ENCODE measurements at places on chromosomes 11 and 22. TPM values are rescaled to one million over a fixed set of nuclear protein-coding genes. Genes with fewer than 3 reads are reported as not detected.
A peak's percentile ranks its signal among the peaks of the same experiment; 100 is the strongest.

DNA sequence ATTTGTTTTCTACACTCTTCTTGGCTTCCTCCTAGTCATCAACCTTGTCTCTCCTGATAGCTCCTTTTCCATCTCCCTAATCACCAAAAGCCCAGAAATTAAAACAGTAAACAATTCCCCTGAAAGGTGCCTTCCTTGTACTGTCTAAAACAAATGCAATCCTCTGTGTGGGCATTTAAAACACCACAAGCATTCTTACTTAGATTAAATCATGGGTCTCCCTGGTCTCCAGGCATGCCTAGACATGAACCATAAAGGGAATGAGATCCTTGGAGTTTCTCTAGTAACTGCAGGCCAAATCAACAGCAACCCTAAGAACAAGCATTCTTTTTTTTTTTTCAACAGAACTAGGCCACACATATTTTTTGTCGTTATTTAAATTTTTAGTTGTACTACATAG, 1.9 kb downstream of the BTG4 start:
- no peaks in the 10 kb centered on the region for H3K36me3 ChIP-seq
- DNase-seq: no peak
- H3K4me1 ChIP-seq: no peaks in the 10 kb centered on the region

DNA sequence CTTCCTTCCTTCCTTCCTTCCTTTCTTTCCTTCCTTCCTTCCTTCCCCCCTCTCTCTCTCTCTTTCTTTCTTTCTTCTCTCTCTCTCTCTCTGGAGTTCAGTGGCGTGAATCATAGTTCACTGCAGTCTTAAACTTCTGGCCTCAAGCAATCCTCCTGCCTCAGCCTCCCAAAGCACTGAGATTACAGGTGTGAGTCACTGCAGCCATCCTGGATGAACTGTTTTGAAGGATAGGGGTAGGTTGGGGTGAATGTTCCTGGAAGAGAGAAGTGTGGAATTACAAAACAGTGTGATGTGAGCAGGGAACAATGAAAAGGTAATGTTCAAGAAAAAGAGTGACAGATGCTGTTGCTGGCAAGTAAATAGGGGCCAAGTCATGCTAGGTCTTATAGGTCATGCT, 12.4 kb upstream of the PLET1 start:
- H3K4me3 ChIP-seq: no peak overlapping the region
- H3K4me1 ChIP-seq: no peaks in the 10 kb centered on the region
- H3K27ac ChIP-seq: no peak overlapping the region
- DNase-seq: no peak
- no peaks in the 10 kb centered on the region for H3K36me3 ChIP-seq
- no peaks in the 10 kb centered on the region for H3K27me3 ChIP-seq

- peaks cover 20% of the 10 kb centered on the region for H3K4me1 ChIP-seq
- peak overlapping the region; percentile 80 for H3K27ac ChIP-seq
- no peak for DNase-seq
- no peaks in the 10 kb centered on the region for H3K27me3 ChIP-seq
- peaks cover 90% of the 10 kb centered on the region for H3K36me3 ChIP-seq
- no peak overlapping the region for H3K4me3 ChIP-seq
Observed at GRCh38 chr22:26502688-26503561, 9.3 kb downstream of the TFIP11 start.

DNA sequence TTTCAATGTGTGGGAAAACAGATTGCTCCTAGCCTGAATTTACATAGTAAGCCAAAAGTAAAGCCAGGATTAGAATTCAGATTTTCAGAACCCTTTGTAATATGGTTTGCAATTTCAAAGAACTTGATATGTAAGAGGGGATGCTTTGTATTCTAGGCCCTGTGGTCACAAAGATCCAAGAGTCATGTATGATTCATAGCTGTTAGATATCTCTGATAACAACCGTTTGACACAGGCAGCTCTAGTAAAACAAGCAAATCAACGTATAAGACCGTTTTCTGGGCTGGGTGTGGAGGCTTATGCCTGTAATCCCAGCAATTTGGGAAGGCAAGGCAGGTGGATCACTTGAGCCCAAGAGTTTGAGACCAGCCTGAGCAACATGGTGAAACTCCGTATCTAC, 79.6 kb downstream of the EMSY start:
- no peak overlapping the region for H3K4me3 ChIP-seq
- peaks cover 37% of the 10 kb centered on the region for H3K36me3 ChIP-seq
- H3K27ac ChIP-seq: no peak overlapping the region

DNA sequence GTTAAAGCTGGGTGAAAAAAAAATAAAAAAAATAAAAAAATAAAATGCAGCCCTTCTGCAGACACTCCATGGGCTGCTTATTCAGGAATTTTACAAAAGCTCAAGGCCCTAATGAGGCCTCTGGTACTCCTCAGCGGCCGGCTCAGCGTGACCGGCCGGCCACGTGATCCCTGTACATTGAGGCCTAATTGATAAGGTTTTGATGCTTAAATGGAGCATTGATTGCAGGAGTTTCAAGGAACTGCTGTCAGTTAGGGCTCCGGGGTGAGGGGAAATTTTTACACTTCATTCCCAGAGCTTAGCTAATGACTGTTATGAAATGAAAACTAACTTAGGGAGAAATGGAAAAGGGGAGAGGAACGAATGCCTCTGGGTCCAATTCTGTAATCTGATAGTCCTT, 368.8 kb upstream of the KIRREL3 start:
- H3K4me3 ChIP-seq: no peak overlapping the region
- H3K4me1 ChIP-seq: no peaks in the 10 kb centered on the region

DNA sequence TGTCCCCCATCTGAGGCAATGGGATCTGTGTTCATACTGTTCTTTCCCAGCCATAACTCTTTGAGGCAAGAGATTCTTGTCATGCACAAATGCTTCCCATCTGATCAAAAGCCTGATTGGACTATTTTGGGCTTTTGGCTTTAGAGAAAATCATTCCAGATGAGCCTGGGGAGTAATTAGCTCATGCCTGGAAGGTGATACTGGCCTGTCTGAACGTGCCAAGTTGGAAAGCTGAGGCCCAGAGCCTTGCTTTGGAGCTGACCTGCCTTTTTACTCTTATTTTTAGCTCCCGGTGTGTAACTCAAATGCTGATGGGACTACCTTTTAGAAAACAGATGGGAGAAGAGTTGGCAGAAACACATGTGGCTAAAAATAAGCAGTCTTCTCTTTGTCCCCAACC, 105.0 kb downstream of the DBX1 start:
- peaks cover 24% of the 10 kb centered on the region for H3K4me1 ChIP-seq
- H3K27me3 ChIP-seq: no peaks in the 10 kb centered on the region
- H3K4me3 ChIP-seq: no peak overlapping the region
- H3K27ac ChIP-seq: peak overlapping the region; percentile 29
- peaks cover 21% of the 10 kb centered on the region for H3K36me3 ChIP-seq

DNA sequence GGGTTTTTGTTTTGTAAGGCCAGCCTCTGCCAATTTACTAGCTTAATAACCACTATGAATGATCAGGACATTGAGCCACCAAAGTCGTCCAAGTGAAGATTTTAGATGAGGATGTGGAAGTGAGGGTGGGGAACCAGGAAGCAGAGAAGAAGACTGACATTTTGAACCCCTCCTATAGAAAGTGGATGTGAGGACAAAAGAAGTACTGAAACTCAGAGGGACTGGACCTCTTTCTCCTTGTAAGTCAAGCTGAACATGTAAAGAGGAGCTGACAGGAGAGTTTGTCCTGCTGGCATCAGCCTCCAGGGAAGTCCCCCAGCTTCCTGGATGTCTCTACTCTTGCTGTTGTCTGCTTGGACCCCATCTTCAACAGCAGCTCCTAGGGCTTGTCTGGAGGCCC, 338.2 kb upstream of the NCAM1 start:
- H3K4me3 ChIP-seq: no peak overlapping the region
- H3K27me3 ChIP-seq: no peaks in the 10 kb centered on the region
- H3K4me1 ChIP-seq: no peaks in the 10 kb centered on the region

GRCh38 chr11:40274017-40274416, 1185.4 kb downstream of the LRRC4C start:
- H3K27ac ChIP-seq: no peak overlapping the region
- H3K27me3 ChIP-seq: no peaks in the 10 kb centered on the region
- no peaks in the 10 kb centered on the region for H3K36me3 ChIP-seq
- no peaks in the 10 kb centered on the region for H3K4me1 ChIP-seq
- no peak for DNase-seq

- no peaks in the 10 kb centered on the region for H3K4me1 ChIP-seq
- H3K4me3 ChIP-seq: no peak overlapping the region
- H3K27me3 ChIP-seq: no peaks in the 10 kb centered on the region
- no peak for DNase-seq
- no peaks in the 10 kb centered on the region for H3K36me3 ChIP-seq
Observed at GRCh38 chr11:102495161-102496042, 35.1 kb downstream of the MMP7 start.

GRCh38 chr11:126061707-126062678, 673 bp downstream of the CDON start:
- no peaks in the 10 kb centered on the region for H3K36me3 ChIP-seq
- DNase-seq: no peak
- no peaks in the 10 kb centered on the region for H3K27me3 ChIP-seq
- H3K27ac ChIP-seq: peak overlapping the region; percentile 80
- peak overlapping the region; percentile 50 for H3K4me3 ChIP-seq
- H3K4me1 ChIP-seq: no peaks in the 10 kb centered on the region

DNA sequence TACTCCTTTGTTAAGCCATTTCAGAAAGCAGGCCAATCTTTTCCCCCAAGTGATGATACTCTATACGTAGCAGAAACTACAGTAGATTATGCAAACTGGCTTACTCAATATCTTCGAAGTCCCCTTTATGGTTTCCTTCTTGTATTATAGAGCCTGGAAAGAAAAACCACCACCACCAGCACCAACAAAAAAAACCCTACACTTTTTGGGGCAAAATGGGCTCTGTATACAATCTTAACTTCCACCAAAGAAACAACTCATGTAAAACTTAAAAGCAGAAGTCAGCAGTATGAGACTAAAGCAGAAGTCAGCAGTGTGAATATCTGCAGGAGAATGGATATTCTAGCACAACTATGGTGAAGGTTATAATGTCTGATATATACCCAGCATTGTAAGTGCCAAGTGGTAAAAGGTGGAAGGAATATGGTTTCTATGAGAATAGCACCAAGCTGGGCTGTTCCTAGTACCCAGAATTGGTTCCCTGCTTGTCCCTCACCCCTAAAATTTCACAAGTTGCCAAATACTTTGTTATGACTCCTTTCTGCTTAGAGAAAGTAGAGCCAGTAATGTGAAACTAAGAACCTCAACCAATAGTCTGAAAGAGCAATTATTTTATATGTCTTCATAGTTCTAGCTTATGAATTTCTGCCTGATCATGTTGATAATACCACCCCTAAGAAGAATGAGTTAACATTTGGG, 252.1 kb downstream of the SBF2 start:
- peaks cover 9% of the 10 kb centered on the region for H3K4me1 ChIP-seq
- H3K36me3 ChIP-seq: peaks cover 5% of the 10 kb centered on the region
- no peak overlapping the region for H3K27ac ChIP-seq
- no peaks in the 10 kb centered on the region for H3K27me3 ChIP-seq

DNA sequence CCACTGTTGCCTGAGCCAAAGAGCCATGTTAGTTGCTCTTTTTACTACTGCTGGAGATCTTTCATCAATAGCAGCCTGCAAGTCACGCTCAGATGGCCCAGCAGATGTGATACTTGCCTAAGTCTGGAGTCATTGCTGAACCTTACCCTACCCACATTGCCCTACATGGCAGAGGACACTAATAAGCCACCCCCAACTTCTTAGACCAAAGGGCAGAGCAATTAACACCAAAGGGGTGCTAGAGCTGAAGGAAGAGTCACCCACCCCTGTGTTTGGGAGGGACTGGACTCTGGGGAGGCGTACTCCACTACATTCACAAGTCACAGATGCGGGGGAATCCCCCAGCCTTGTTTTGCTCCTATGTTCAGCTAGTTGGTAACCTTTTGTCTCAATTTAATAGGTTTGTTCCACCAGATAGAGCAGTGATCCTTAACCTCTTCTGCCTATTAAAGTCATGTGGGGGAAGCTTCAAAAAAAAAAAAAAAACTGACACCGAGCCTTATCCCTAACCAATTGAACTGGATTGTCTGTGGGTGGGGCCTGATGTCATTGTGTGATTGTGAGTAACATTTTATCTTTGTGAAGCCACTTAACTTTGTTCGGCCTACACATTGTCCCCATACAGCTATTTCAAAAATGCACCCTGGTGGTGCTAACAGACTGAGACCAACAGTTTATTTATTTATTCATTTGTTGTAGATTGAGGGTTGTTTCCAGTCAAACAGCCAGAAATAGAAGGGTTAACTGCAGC, 13.1 kb downstream of the ADM start:
- H3K36me3 ChIP-seq: no peaks in the 10 kb centered on the region
- H3K4me3 ChIP-seq: no peak overlapping the region
- H3K27me3 ChIP-seq: no peaks in the 10 kb centered on the region
- no peak overlapping the region for H3K27ac ChIP-seq

DNA sequence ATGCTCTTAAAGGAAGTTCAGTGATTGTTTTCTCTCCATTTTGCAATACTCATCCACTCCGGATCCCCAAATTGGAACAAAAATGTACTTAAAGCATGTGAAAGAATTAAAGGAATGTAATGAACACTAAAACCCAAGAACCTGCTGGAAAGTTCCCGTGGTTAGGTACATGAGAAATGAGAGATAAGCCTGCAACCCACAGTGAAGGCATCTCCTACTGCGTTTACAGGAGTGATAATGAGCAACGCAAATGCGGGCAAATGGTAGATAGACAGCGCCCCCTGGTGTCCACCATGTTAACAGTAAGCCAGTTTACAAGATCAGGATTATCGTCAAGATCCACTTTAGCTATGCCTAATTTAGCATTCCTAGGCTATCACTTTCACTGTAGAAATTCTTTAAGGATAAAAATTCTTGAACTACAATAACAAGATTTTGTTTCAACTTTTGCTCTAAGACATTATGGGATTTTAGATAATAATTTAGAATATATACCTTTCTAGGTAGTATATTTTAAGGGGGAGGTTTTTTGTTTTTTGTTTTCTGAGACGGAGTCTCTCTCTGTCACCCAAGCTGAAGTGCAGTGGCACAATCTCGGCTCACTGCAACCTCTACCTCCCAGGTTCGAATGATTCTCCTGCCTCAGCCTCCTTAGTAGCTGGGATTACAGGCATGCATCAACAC, 29.9 kb downstream of the ALG9 start:
- peaks cover 13% of the 10 kb centered on the region for H3K36me3 ChIP-seq
- no peak overlapping the region for H3K27ac ChIP-seq
- no peak overlapping the region for H3K4me3 ChIP-seq
- no peaks in the 10 kb centered on the region for H3K27me3 ChIP-seq
- H3K4me1 ChIP-seq: no peaks in the 10 kb centered on the region
- DNase-seq: peak; percentile 96

DNA sequence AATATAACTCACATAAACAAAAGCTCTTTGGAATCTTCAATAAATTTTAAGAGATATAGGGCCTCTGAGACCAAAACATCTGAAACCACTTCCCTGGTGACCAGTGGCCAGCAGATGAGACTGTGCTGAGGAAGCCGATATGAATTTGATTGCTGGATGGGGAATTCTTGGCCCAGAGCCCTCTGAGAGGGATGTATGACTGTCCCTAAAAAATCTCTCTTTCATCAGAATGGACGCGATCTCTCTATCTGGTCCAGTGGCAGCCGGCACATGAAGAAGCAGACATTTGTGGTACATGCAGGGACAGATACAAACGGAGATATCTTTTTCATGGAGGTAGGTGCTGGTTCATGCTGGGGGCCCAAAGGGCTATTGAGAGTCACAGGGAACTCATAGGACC, 37.5 kb downstream of the MYBPC3 start:
- H3K4me1 ChIP-seq: no peaks in the 10 kb centered on the region
- H3K4me3 ChIP-seq: no peak overlapping the region
- no peaks in the 10 kb centered on the region for H3K27me3 ChIP-seq
- H3K27ac ChIP-seq: no peak overlapping the region
- no peak for DNase-seq
- H3K36me3 ChIP-seq: peaks cover 73% of the 10 kb centered on the region

The OR51E2 gene
- total RNA-seq: not detected

The BATF2 gene
- 1.1 TPM for total RNA-seq

The SYCE3 gene
- not detected for total RNA-seq

The AQP11 gene
- 0.86 TPM for total RNA-seq

The DDTL gene
- 1.0 TPM for total RNA-seq

The CTSW gene
- total RNA-seq: 1.1 TPM

The APOL4 gene
- 2.1 TPM for total RNA-seq

The KRTAP5-9 gene
- total RNA-seq: not detected

The ANKK1 gene
- not detected for total RNA-seq

The LRRC74B gene
- not detected for total RNA-seq
